ENCODE measurements at places on chromosomes 5 and 9.

DNA sequence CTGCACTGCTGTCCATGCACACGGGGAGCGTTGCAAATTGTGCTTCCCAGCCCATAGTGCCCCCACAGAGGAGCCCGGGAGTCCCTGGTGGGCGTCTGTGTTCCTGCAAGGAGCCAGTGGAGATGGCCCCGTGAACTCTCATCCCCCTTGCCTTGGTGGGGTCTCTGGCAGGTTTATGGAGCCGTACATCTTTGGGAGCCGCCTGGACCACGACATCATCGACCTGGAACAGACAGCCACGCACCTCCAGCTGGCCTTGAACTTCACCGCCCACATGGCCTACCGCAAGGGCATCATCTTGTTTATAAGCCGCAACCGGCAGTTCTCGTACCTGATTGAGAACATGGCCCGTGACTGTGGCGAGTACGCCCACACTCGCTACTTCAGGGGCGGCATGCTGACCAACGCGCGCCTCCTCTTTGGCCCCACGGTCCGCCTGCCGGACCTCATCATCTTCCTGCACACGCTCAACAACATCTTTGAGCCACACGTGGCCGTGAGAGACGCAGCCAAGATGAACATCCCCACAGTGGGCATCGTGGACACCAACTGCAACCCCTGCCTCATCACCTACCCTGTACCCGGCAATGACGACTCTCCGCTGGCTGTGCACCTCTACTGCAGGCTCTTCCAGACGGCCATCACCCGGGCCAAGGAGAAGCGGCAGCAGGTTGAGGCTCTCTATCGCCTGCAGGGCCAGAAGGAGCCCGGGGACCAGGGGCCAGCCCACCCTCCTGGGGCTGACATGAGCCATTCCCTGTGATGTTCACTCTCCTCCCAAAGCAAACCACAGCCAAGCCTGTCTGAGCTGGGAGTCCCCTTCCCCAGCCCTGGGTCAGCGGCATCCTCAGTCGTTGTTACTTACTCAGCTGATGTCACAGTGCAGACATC, 3.1 kb downstream of the MRPS2 start:
- DNase-seq = no peak

DNA sequence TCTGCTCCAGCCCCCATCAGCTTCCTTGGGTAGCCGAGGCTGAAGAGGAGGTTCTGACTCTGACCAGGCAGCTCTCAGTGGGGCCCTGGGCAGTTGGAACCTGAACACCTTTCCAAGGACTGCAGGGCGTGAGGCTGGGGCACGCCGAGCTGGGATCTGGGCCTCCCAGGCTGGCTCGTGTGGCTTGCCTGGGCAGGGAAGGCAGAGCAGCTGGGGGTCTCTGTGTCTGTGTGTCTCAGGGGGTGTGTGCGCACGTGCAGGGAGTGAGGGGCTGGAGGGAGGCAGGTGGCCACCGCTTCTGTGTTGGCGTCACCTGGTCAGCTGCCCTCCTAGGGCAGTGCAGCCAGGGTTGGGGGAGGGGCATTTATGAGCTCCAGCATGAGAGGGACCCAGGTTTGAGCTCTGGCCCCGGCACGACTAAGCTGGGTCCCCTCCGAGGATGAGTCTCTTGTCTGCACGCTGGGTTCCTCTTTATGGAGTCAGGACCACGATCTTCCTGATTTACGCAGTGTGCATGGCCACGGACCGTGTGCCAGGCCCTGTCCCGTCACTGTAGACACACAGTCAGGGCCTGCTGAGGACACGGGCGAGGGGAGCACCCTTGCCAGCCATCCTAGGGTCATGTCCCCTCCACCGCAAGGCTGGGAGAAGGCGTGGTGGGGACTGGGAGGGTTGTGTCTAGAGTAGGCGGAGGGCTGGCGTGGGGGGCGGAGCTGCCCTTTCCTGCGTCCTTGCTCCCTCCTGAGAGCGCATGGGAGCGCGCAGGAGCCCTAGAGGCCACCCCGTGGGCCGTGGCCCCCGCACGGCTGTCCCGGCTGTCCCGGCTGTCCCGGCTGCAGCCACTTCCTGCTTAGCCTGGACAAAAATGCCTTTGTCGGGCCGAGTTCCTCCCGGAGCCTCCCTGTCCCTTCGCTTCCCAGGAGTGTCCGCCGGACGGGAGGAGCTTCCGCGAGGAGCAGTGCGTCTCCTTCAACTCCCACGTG, 4.6 kb downstream of the ADAMTSL2 start:
- DNase-seq = no peak

GRCh38 chr5:129177451-129177850, 82.9 kb downstream of the ISOC1 start:
- DNase-seq = no peak

DNA sequence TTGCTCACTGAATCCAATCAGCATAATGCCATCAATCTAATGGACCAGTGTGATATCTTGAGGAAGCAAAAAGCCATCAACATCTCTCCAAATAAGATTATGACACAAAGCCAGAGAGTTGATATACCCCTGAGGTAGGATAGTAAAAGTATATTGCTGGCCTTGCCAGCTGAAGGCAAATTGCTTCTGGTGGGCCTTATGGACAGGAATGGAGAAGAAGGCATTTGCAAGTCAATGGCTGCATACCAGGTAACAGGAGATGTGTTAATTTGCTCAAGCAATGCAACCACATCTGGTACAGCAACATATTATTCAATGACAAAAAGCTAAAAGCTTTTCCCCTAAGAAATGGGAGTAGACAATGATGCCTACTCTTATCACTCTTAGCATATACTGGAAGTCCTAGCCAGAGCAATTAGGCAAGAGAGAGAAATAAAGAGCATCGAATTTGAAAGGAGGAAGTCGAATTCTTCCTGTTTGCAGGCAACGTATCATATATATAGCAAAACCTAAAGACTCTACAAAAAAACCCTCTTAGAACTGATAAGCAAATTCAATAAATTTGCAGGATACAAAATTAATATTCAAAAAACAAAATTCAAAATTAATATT, 216.1 kb upstream of the RASA1 start:
- DNase-seq = no peak

DNA sequence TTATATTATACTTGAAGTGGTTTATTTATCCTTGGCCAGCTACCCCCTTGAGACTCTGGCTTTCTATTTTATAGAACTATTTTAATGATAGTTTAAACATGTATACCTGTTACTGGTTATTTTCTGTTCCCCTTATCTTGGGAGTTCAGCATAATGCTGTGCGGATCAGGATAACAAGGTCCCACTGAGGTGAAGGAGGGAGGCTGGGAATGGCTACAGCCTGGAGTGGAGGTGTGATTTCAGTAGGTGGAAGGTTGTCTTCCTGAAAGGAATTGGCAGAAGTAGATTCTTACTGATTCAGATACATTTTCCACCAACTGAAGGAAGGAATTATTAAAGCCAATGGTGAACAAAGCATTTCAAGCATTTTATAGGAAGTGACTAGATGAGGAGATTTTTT, 38.9 kb downstream of the PAM start:
- no peak for DNase-seq

DNA sequence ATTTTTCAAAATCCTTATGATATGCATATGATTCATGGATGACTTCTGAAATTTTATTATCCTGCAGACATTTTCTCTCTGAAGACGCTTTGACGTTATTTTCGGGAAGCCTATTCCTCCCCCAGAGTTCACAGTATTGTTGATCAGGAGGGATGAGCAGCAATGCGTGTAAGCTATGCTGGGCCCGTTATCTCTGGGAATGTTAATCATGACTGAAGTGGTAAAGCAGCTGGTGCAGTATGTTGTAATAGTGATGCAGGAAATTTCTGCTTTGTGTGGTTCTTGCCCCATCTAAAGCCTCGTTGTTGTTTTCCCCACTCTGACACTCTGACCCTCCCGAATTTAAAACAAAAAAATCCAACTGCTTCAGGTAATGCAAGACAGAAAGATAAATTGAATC, 1797.8 kb upstream of the WWC1 start:
- no peak for DNase-seq

GRCh38 chr9:108017671-108018070, 528.1 kb upstream of the KLF4 start:
- DNase-seq = no peak

DNA sequence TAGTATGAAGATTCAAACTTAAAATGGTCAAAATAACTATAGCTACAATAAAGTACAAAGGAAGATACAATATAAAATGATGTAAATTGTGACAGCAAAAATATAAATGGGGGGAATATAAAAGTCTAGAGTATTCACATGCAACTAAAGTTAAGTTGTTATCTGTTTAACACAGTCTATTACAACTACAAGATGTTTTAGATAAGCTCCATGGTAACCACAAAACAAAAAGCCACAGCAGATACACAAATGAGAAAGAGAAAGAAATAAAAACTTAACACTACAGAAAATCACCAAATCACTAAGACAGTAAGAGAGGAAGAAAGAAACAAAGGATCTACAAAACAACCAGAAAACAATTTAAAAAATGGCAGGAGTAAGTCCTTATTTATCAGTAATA, 17.0 kb upstream of the SH3TC2 start:
- DNase-seq = no peak

- DNase-seq = no peak
Observed at GRCh38 chr9:84990416-84990815, 320.9 kb downstream of the NTRK2 start.

DNA sequence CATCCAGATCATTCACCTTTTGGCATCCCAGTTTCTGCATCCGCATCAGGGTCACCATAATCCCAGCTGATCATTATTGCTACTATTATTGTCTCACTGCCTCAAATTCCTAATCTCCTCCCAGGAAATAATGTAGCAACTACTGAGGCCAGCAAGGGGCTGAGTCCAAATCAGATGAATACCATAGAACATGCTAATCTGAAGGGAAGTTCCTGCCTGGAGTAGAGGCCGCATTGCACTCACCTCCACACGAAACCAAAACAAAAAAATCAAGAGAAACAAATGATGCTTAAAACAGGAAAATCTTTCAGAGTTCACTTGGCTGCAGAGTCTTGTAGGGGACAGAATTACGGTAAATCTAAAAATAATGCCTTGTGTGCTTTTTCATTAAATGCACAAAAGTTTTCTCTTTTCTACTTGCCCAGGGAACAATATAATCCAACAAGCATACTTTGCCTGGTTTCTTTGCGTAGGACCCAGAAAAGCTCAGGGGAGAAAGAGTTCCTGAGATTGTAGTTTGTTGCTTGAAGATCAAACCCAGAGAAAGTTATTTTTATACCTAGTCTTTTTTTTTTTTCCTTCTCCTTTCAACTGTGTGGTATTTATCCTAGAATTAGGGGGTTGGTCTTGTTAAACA, 87.7 kb upstream of the KLF4 start:
- no peak for DNase-seq
